ENCODE measurements at places on chromosomes 11 and 22. TPM values are rescaled to one million over a fixed set of nuclear protein-coding genes. Genes with fewer than 3 reads are reported as not detected.
A peak's percentile ranks its signal among the peaks of the same experiment; 100 is the strongest.

The NXPE1 gene
- total RNA-seq: not detected

DNA sequence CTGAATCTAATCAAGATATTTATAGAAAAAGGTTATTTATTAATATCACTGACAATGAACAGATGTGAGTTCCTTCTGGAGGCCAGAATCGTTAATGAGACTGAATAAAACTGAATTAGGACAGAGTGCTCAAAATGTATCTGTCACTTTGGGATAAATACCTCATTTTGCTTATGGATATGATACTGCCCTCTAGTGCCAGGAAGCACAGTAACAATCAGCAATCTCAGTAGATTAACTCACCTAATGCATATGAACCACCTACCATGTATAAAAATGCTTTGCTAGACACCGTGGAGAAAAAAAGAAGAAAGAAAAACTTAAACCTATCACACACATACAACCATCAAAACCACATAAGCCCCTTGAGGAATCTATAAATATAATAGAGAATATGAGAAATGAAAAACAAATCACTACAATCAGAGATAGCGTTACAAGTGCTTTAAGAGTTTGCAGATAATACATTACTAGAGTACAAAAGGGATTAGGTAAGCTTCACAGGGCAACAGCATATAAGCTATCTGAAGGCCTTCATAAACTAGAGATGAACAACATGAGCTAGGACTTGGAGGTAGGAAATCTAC, 117.4 kb downstream of the SGSM3 start:
- no peak for DNase-seq

DNA sequence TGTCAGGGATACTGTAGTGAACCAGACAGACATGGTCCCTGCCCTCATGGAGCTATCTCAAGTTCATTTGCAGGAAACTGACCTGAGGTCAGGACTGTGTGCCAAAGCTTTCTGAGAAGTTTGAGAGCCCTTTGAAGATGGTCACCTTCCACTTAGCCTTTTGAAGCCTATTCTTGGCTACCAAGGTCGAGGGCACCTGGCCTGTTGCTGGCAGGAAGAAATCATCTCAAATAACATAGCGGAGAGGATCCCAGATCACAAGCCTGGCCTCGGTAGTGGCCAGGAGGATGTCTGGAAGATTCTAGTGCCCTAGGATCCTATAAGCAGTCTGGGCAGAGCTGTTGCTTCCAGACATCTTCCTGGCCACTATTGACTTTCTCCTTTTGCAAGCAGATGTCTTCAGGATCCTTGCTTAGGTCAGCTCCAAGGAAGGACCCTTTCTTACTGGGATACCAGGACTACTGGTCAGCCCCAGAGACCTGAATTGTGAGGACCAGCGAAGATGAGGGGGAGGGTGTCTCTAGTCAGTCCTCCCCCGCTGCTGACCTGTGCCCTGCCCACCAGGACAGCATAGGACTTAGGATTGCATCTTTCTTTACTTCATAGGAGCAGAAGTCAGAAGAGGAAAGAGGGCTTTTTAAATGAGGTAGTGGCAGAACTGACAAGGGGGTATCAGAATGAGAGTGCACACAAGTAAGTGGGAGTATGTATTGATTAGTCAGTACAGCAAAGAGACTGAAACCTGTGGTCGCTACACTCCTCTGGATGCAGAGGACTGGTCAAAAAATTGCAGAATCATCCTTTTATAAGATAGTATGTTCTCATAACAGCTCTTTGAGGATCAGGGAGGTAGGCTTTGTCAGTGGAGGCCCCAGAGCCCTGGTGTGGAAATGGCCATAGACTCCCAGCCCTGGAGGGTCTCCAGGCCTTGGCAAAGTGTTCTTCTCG, 94.8 kb downstream of the TEAD1 start:
- no peak for DNase-seq

- no peak for DNase-seq
Measured at GRCh38 chr22:23504516-23504915, 75.6 kb downstream of the IGLL1 start.

- DNase-seq: no peak
Measured at GRCh38 chr22:50261615-50262459, at the start of gene MAPK12. Gene MAPK12, minus strand, starts transcription at chr22:50261683. Its CDS starts 174 bp downstream, at chr22:50261509.

DNA sequence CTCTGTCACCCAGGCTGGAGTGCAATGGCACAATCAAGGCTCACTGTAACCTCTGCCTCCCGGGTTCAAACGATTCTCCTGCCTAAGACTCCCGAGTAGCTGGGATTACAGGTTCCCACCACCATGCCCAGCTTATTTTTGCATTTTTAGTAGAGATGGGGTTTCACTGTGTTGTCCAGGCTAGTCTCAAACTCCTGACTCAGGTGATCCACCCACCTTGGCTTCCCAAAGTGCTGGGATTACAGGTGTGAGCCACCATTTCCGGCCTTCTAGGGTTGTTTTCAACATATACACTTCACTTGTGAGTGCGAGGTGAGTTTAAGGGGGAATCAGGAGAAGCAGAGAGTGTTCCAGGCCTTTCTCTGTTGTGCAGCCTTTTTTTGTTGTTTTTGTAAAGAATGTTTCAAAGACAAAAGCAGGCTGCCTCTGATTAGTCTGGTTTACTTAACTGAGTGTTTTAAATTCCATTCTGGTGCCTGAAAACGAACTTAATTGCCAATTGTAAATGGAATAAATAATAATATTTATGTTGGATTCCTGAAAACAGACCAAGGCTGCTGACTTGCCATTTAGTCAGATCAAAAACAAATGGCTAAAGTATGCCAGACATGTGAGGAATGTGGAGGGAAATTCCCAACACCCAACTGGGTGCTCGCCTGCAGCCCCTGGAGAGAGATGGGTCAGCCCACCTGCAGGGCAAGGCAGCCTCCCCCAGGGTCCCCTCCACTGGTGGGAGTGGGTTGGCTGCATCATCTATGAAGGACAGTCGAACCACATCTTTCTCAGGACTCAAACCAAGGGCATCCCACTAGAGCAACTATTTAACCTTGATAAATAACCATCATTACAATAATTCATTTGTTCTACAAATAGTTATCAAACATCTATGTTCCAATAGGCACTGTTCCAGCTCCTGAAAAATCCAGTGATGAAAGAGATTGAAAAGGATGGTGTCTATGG, 4.6 kb upstream of the RANGAP1 start:
- DNase-seq: peak; percentile 76

- DNase-seq: no peak
Measured at GRCh38 chr11:79864882-79865281, 424.1 kb upstream of the TENM4 start.

DNA sequence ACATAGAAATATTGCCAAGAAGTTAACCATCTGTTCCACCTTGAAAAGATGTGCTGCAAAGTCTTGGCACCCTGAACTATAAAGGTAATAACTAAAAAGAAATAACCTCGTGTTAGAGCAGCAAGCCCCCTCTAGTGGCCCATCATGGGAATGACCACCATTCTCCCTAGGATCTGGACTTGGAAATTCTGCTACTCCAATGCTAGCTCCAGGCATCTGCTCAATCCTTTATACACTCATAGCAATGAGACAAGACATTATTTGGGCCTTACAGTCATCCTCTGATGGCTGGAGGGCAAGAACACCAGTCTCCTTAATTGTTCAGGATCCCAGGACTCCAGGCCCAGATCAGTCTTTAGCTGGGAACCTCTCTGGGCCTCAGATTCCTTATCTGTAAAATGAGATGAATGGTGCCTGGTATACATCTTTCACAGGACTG, 76.0 kb downstream of the CWC15 start:
- peak; percentile 22 for DNase-seq

Data from astrocyte (in vitro differentiated cells and primary cell).